ENCODE measurements at places on chromosomes 1 and 21.

- no peak for DNase-seq
These were observed 39.1 kb downstream of the PSMG1 start for GRCh38 chr21:39144191-39144590.

DNA sequence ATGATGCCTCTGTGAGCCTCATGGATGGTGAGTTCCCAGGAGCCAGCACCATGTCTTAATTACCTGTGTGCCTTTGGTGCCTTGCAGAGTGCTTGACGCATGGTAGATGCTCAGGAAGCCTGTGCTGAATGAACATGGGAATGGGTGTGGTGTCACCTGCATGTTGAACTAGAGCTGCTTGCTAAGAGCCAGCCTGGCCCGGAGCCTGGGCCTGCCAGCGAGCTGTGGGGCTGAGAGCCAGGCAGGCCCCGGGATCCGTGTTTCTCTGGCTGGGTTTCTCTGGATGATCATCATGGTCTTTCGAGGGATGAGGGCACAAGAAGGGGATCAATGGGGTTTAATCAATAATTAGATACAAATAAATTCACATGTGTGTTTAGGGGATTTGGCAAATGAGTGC, 6.7 kb upstream of the TEX35 start:
- DNase-seq, result no peak

DNA sequence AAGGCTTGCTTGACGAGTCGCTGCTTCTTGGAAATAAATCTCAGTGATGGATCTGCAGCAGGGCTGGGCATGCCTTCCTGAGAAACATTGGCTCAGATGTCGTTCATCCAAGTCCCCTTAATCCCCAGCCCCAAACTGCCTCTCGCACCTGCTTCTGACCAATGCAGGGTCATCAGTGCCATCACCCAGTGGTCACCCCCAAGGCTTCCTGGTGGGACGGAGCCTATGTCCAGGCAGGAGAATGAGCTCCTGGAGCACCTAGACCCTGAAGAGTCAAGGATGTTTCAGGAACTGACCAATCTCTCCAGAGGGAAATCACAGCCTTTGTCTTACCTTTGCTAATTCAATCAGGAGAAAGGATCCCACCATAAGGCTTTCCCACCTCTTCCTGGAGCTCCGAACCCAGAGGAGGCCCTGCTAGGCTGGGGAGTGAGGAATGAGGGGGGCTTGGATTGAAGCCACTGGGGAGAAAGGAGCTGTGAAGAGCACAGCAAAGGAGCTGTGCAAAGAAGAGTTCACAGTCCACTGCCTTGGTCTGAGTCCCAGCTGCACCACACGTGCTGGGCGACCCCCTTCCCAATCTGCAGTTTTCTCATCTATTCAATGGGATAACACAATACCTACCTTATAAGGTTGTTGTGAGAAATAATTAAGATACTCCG, 416.1 kb downstream of the NPHP4 start:
- DNase-seq, result no peak

DNA sequence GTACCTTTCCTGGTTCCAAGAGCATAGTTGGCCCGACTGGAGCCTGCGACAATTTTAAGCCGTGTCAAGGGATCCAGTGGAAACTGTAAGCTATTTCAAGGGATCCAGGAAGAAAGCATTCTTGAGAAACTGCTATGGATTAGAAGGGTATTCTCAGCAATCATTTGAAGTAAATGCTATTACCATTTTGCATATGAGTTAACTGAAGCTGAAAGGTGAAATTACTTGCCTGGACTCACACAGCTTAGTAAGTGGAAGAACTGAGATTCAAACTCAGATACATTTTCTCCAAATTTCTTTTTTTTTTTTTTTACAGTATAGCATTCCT, 589 bp downstream of the ZNF684 start:
- no peak for DNase-seq

- DNase-seq, result no peak
These were observed 35.2 kb downstream of the GRIK1 start for GRCh38 chr21:29904359-29905282.

DNA sequence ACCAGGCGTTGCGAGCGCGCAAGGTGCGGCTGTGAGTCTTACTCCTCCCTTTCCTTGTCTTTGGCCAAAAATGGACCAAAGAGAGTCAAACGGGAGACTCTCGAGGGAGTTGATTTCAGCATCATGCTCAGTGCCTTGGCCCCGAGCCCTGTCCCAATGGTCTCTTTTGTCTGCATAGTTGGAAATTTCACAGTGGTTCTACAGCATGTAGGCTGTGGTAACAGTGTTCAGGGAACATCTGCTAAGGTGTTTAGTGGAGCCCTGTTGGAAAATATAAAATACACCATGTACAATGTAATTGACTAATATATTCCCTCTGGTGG, 2.7 kb downstream of the CACNA1E start:
- DNase-seq, result no peak

- no peak for DNase-seq
These were observed 120.4 kb downstream of the KCNH1 start for GRCh38 chr1:211013346-211014240.

DNA sequence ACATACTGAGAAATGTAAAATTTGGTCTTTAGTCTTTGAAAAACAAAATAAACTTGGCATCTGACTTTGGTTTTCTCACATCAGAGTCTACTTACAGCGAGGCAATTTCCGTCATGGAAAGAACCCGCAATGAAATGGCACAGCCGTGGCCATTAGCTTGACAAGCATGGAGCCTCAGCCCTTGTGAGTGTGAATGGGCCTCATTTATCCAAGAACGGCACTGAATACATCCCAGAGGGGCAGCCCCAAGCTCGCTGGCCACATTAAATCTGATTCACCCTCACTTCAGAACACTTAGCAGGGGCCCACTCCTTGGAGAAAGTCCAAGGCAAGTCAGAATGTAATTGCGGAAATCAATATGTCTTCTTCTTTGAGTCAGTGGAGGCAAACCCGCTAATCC, 64.8 kb downstream of the ERG start:
- no peak for DNase-seq

DNA sequence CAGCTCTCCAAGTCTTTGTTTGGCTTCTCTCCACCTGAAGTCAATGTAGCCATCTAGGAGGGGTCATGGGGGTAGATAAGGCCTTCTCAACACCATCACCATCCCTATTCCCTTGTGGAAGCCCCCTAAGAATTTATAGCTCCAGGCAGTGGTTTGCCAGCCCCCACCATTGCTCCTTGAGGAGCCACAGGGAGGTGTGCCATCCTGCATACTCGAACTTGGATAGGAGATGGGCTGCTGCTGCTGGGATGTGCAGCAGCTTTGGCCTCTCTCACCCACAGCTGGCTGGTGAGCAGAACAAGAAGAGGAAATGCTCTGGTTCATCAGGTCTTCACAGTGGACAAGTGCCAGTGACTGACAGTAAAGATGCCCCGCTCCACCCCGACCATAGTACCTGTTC, 4.8 kb downstream of the NAXE start:
- DNase-seq, result no peak

- no peak for DNase-seq
These were observed 230.9 kb downstream of the LTN1 start for GRCh38 chr21:28761674-28762356.

GRCh38 chr1:70941563-70941962, 106.1 kb downstream of the PTGER3 start:
- DNase-seq, result no peak

DNA sequence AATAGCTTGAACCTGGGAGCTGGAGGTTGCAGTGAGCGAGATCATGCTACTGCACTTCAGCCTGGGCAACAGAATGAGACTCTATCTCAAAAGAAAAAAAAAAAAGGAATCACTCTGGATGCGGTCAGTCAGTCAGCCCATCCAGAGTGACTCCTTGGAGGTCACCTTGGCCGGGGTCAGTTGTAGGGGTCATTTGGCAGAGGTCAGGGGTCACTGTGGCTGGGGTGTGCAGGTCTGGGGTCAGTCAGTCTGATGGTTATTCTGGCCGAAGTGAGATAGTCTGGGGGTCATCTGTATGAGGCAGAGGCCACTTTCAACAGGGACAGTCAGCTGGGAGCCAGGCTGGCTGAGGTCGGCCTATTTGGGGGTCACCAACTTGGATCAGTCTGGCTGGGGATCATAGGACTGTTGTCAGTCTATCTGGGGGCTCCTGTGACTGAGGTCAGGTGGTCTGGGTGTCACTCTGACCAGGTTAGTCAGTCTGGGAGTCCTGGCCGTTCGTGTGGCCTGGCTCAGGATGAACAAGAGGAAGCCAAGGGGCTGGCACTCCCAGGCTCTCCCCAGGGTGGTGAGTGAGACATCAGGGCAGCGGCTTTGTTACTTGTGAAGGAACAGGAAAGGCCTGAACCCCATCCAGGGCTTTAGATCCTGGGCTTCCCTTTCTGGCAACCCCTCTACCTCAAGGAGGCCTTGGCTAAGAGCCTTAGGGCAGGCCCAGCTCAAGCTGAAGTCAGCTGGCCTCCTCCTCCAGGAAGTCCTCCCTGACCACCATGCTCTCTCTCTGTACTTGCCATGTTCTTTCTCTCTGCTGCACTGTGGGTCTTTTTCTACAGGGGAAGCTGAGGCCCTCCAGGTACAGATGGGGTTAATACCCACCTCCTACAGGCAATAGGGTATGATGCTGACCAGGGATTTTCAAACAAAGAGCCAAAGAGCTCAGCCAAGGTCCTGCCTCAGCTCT, 15.1 kb downstream of the PTPRU start:
- DNase-seq, result no peak

- DNase-seq, result no peak
These were observed 21.1 kb upstream of the RGS4 start for GRCh38 chr1:163047951-163048659.

GRCh38 chr1:210397252-210397651, 68.5 kb downstream of the HHAT start:
- no peak for DNase-seq

DNA sequence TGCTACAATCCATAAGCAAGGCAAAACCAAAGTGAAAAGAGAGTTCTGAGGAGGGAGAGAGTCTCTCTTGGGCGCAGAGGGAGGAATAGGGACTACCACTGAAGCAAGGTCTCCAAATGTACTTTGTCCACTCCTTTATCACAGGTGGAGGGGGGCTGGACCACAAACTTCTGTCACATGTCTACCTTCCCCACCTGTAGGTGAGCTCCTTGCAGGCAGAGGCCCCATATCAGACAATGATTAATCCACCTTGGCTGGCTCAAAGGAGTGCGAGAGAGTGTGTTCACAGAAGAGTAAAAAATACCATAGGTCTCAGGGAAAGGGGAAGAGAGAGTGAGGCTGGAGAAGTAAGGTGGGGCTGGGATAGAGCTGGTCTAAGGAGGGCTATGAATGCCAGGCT, 4.5 kb downstream of the BEND5 start:
- no peak for DNase-seq

DNA sequence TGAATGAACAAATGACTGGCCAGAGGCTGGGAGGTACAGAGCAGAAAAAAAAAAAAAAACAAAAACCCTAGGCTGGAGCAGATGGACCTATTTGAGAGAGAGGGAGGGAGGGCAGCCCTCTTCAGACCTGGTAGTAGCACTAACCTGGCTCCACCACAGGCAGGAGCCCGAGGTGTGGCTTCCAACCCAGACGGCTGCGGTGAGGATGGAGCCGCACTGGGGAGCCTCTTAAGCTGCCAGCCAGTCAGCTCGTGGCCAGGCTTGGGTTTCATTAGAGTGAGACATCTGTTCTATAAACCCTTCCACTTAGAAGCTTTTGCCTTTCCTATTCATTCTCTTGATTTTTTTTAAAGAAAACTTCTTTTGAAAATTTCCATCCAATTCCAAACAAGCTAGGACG, 16.8 kb downstream of the LGR6 start:
- DNase-seq, result no peak

DNA sequence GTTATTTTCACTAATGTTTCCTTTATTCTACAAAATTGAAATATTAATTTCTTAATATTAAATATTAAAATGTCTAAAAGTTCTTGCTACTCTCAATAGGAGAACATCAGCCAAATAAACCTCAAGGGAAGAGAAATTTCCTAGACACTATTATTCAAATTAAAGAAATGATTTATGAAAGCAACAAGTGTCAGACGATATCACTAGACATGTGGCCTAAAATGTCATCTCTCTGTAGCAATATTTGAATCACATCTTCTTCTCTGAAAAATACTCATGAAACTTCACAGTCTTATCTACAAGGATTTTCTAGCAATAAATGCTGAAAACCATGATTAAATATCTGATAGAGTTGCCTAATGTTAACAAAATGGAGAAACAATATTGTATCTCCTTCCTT, 2.5 kb upstream of the SERBP1 start:
- no peak for DNase-seq
